Vagina (tissue), 2 donors: ENCODE measurements at places on chromosomes 12 and 14. TPM values are rescaled to one million over a fixed set of nuclear protein-coding genes. Genes with fewer than 3 reads are reported as not detected.

- DNase-seq, result no peak
- peaks cover 9% of the 10 kb centered on the region for H3K36me3 ChIP-seq
- peak overlapping the region; percentile 97 for H3K4me3 ChIP-seq
- H3K27me3 ChIP-seq, result no peaks in the 10 kb centered on the region
- H3K27ac ChIP-seq, result peak overlapping the region; percentile 68
Measured at GRCh38 chr12:14803830-14804160, 325 bp downstream of the C12orf60 start.

- no peaks in the 10 kb centered on the region for H3K27me3 ChIP-seq
- DNase-seq, result no peak
- no peaks in the 10 kb centered on the region for H3K36me3 ChIP-seq
- no peak overlapping the region for H3K27ac ChIP-seq
Measured at GRCh38 chr12:23628806-23629205, 320.7 kb downstream of the SOX5 start.

APPL2 gene
- total RNA-seq, result 48.1 TPM

- no peaks in the 10 kb centered on the region for H3K27me3 ChIP-seq
- no peaks in the 10 kb centered on the region for H3K36me3 ChIP-seq
- no peak overlapping the region for H3K27ac ChIP-seq
- no peak for DNase-seq
- H3K4me1 ChIP-seq, result no peaks in the 10 kb centered on the region
- H3K4me3 ChIP-seq, result no peak overlapping the region
Measured at GRCh38 chr14:98280436-98280835, 991.6 kb downstream of the BCL11B start.

GRCh38 chr14:48349689-48350088 lies 674.3 kb upstream of the MDGA2 start:
- no peaks in the 10 kb centered on the region for H3K27me3 ChIP-seq
- DNase-seq, result no peak
- no peaks in the 10 kb centered on the region for H3K36me3 ChIP-seq
- no peak overlapping the region for H3K4me3 ChIP-seq

GRCh38 chr14:73176685-73177084 lies 40.4 kb downstream of the PSEN1 start:
- H3K27ac ChIP-seq, result no peak overlapping the region
- H3K27me3 ChIP-seq, result no peaks in the 10 kb centered on the region
- H3K4me3 ChIP-seq, result no peak overlapping the region
- H3K36me3 ChIP-seq, result peaks cover 31% of the 10 kb centered on the region

- no peaks in the 10 kb centered on the region for H3K27me3 ChIP-seq
- peaks cover 47% of the 10 kb centered on the region for H3K4me1 ChIP-seq
- H3K27ac ChIP-seq, result peak overlapping the region; percentile 6
- no peak for DNase-seq
Measured at GRCh38 chr14:24297190-24297964, 2.2 kb downstream of the DHRS1 start.

KRT82 gene
- total RNA-seq, result not detected

DNA sequence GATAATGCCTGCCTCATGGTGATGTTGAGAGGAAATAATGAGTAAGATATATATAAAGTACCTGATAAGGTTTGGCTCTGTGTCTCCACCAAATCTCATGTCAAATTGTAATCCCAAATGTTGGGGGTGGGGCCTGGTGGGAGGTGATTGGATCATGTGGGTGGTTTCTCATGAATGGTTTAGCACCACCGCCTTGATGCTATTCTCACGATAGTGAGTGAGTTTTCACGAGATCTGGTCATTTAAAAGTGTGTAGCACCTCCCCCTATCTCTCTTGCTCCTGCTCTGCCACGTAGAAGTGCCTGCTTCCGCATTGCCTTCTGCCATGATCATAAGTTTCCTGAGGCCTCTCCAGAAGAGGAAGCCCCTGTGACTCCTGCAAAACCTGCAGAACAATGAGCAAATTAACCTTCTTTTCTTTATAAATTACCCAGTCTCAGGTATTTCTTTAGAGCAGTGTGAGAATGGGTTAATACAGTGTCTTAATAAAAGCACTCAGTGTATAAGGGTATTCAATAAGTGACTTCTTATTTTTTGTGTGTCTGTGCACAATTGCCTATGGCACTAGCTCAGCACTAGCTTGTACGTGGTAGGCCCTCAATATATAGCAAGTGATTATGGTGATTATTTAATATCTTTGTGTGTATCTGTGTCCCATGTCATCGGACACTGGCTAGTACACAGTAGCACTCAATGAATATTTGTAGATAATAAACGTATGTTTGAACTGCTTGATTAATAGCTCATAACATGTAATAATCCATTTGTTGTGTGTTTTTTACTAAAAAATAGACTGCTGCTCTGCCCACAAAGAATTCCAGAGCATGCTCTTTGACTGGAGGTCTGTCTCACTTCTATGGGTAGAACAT lies 138.1 kb upstream of the LMNTD1 start:
- no peaks in the 10 kb centered on the region for H3K36me3 ChIP-seq
- H3K4me1 ChIP-seq, result peaks cover 27% of the 10 kb centered on the region
- no peak overlapping the region for H3K4me3 ChIP-seq

ITGA7 gene
- total RNA-seq, result 23.6 TPM

DNA sequence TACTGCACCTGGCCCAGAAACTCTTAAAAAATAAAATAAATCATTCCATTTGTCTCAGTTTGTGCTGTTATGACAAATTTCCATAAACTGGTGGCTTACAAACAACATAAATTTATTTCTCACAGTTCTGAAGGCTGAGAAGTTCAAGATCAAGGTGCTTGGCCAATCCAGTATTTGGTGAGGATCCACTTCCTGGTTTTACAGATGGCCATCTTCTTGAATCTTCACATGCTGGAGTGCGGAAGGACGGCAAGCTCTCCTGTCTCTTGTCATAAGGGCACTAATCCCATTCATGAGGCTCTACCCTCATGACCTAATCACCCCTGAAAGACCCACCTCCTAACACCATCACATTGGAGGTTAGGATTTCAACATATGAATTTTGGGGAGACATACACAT lies 29.9 kb upstream of the MYBPC1 start:
- H3K4me3 ChIP-seq, result no peak overlapping the region
- DNase-seq, result no peak
- no peaks in the 10 kb centered on the region for H3K4me1 ChIP-seq
- no peaks in the 10 kb centered on the region for H3K27me3 ChIP-seq
- H3K27ac ChIP-seq, result no peak overlapping the region
- no peaks in the 10 kb centered on the region for H3K36me3 ChIP-seq

- no peak for DNase-seq
- no peak overlapping the region for H3K27ac ChIP-seq
- no peaks in the 10 kb centered on the region for H3K36me3 ChIP-seq
- H3K4me3 ChIP-seq, result no peak overlapping the region
- no peaks in the 10 kb centered on the region for H3K27me3 ChIP-seq
- no peaks in the 10 kb centered on the region for H3K4me1 ChIP-seq
Measured at GRCh38 chr14:25090716-25091454, 40.9 kb upstream of the STXBP6 start.

DNA sequence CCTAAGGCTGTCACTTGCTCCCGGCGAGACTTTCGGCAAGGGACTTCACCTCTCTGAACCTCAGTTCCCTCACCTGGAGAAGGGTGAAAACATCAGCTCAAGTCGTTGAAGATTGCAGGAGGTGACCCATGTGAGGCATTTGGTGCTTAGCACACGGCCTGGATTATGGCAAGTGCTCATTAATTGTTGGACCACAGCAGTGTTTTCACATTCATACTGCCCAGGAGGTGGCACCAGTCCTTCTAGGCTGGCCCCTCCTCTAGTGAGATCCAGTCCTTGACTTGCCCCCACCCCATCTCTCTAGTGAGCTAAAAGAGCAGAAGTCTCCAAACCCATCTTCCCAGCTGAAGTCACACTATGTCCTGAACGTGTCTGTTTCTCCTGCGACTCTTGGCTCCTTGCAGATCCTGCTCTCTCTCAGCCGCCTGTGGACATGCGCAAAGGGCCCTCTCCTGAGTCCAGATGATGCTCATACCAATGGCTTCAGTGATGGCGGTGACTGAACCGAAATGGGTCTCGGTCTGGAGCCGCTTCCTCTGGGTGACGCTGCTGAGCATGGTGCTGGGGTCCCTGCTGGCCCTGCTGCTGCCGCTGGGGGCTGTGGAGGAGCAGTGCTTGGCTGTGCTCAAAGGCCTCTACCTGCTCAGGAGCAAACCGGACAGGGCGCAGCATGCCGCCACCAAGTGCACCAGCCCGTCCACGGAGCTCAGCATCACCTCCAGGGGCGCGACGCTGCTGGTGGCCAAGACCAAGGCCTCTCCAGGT lies 1.6 kb downstream of the FICD start:
- H3K4me1 ChIP-seq, result peaks cover 19% of the 10 kb centered on the region
- no peaks in the 10 kb centered on the region for H3K27me3 ChIP-seq
- no peak overlapping the region for H3K4me3 ChIP-seq
- no peak for DNase-seq

DNA sequence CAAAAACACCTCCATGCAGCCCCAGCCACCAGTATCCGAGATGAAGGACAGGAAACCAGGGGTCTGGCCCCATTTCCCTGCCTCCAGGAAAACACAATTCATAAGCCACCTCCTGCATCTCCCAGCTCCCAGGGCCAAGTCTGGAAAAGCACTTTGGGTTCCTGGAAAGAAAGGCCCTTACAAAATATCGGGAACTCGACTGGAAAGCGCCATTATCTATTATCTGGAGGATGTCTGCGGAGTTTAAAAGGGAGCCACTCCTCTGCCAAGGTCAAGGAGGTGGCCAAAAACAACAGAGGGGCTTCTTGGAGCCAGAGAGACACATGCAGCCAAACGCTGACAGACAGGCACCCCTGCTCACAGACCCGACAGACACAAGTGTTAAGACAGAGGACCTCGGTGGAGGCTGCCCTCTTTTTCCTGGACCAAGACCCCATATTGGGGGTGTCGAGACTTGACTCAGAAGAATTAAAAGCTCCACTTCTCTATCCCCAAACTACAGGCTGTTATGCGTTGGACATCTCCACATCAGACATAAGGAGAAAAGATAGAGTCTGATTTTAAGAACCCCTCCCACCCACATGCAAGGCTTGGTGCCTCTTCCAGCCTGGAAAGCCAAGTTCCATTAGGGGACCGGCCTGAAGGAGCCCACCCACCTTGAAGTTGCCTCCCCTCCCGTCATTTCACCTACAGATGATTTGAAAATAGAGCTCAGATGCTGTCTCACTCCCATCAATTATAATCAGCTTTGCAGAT lies 9.6 kb downstream of the ACTN1 start:
- H3K36me3 ChIP-seq, result no peaks in the 10 kb centered on the region
- peak overlapping the region; percentile 67 for H3K27ac ChIP-seq
- peaks cover 75% of the 10 kb centered on the region for H3K4me1 ChIP-seq
- H3K4me3 ChIP-seq, result no peak overlapping the region
- no peak for DNase-seq

- H3K4me1 ChIP-seq, result peaks cover 7% of the 10 kb centered on the region
- H3K36me3 ChIP-seq, result no peaks in the 10 kb centered on the region
- no peak for DNase-seq
- no peak overlapping the region for H3K27ac ChIP-seq
Measured at GRCh38 chr12:116813271-116814041, 67.8 kb downstream of the HRK start.

DNA sequence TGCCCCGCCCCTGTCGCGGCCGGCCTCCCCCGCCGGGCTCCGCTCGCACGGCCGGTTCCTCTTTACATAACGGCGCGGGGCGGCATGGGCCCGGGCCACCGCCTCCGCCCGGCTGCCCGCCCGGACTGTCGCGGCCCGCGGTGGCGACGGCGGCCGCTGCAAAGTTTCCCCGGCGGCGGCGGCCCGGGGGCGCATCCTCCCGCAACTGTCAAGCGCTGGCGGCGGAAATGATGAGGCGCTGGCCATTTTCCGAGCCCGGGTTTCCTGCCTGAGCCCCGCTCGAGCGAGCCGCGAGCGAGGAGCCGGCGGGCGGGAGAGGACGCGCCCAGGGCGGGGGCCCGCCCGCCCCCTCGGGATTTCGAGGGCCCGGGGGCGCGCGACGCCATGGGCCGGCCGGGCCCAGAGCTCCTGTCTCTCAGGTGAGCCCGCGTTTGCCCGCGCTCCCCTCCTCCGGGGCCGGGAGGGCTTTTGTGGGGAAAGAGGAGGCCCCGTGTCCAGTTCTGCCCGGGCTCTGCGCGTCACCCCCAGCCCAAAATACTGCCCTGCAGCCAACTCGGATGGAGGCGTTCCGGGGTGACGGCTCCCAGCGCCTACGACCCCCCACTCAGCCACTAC lies at the start of gene SH2B3:
SH2B3 (plus strand) TSS at position 65 of the 615 bp plus-strand sequence. CDS start 12,223 bp downstream, outside the sequence.
- peaks cover 78% of the 10 kb centered on the region for H3K4me1 ChIP-seq
- no peaks in the 10 kb centered on the region for H3K27me3 ChIP-seq
- peak within 1 kb of the TSS; percentile 83 for H3K27ac ChIP-seq
- peak within 1 kb of the TSS; percentile 72 for H3K4me3 ChIP-seq
- no peak for DNase-seq
- H3K36me3 ChIP-seq, result no peaks in the 10 kb centered on the region
